ENCODE measurements at places on chromosomes 13 and 19. TPM values are rescaled to one million over a fixed set of nuclear protein-coding genes. Genes with fewer than 3 reads are reported as not detected.

DNA sequence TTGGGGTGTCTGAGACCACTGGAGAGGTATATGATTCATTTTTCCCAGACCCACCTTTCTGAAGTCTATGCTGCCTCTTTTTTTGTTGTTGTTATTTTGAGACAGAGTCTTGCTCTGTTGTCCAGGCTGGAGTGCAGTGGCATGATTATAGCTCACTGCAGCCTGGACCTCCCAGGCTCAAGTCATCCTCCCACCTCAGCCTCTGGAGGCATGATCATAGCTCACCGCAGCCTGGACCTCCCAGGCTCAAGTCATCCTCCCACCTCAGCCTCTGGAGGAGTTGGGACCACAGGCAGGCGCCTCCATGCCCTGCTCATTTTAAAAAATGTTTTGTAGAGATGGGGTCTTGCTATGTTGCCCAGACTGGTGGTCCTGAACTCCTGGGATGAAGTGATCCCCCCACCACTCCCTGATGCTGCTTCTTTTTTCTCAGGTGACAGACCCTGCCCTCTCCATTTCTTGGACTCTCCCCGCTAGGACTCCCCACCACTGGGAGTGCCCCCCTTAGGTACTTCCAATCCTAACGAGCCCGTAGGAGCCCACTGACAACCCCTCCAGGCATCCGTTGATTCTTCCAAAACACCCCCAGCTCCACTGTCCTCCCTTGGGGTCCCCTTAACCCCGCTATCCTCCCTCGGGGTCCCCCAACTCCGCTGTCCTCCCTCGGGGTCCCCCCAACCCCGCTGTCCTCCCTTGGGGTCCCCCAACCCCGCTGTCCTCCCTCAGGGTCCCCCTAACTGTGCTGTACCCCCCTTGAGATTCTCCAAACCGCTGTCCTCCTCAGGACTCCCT, 45.4 kb downstream of the ARHGEF18 start:
- DNase-seq: peak; percentile 44

GRCh38 chr13:57438072-57438471, 193.5 kb upstream of the PCDH17 start:
- no peak for DNase-seq

DNA sequence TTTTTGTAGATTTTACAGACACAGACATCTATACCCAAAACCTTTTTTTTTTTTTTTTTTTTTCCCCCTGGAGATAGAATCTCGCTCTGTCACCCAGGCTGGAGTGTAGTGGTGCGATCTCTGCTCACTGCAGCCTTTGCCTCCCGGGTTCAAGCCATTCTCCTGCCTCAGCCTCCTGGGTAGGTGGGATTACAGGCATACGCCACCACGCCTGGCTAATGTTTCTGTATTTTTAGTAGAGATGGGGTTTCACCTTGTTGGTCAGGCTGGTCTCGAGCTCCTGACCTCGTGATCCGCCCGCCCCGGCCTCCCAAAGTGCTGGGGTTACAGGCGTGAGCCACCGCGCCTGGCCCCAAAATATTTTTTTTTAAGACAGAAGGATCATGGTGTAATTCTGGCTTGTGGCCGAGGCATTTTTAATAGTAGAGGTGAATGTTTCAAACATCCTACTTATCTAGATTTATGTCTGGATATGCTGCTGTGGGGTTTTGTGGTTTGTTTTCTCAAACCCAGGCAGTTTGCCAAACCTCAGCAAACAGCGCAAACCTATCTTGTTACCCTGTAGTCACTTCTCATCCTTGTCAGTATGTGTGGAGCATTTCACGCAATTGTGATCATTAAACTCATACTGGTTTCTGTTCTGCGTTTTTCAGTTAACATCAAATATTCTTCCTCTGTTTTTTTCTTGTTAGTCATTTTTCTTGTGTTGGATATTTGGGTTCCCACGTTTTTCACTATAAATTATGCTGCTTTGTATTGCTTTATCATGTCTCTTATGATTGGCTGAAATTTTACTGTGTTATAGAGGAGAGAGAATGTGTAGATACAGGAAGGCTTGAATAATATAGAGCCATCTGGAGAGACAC, 36.2 kb upstream of the GARRE1 start:
- peak; percentile 81 for DNase-seq

DNA sequence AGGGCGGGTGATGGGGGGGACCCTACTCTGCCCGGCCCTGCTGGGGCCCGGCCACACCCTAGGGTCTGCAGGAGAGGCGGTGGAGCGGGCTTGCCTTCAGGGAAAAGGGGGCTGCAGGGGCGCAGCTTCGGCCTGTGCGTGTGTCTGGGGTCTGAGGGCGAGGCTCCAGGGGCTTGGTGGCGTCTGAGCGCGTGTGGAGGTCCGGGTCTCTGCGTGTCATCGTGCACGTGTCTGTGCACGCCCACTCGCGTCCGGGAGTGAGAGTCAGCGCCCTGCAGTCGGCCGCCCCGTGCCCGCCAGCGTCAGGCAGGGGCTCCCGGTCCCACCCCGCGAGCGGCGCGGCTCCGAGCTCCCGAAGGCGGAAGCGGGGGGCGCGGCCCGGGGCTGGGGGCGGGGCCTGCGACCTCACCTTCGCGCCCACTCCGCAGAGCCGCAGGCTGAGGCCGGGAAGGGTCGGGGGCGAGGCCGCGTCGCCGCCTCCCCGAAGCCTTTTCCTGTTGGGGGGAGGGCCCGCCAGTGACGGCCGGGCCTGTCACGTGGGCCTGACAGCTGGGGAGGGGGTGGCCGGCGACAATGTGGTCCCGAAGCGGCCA, at the start of gene ARHGAP45:
TSS of gene ARHGAP45 (plus strand) at position 420 of the 593 bp plus-strand sequence. CDS start 239 bp downstream, outside the sequence.
- no peak for DNase-seq

DNA sequence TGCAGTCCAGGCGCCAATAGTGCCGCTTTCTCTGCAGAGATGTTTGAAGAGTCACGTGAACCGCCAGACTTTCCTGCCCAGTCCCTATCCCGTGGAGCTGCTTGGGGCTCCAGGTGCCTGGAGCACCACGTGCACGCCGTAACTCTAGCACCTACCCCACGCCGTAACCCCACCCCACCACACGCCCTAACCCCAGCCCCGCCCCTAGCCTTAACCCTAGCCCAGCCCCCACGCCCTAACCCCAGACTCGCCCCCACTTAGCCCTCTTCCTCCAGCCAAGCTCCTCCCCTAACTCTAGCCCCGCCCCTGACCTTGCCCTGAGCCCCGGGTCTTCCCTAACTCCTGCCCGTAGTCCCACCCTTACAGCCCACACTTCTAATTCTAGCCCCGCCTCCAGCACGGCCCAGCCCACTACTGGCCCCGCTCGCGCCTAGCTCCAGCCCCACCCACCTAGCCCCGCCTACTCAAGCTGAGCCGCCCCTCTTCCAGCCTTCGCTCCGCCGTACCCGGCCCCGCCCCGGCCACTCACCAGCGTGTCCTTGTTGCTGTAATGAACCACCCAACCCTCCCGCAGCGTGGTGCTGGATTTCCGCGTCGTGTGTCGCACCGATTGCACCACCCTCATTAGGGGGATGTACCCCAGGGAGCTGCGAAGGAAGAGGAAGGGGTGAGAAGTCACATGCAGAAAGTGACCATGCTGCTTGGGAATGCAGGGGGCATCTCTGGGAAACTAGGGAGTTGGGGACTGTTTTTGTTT, 19.5 kb downstream of the PRKD2 start:
- DNase-seq: no peak

GRCh38 chr19:49936549-49936948, 7.2 kb upstream of the NUP62 start:
- no peak for DNase-seq

DNA sequence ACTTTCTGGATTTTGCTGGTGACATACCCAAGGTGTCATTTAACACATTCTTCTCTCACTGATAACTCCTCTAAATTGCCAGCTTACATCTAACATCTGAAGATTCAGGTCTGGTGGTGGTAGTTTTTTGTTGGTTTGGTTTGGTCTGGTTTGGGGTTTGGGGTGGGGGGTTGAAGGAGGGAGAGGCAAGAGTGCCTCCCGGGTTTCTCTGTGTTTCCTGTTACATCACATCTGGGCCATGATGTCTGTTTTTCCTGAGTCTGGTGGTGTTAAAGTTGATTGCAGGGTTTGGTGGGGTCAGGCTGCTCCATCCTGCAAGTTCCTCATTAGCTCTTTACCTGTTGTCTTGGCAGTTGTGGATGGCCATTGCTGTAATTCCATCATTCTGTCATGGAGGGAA, 155.8 kb upstream of the UBL3 start:
- no peak for DNase-seq

GRCh38 chr13:19622193-19622592, 11.3 kb upstream of the MPHOSPH8 start:
- no peak for DNase-seq

DNA sequence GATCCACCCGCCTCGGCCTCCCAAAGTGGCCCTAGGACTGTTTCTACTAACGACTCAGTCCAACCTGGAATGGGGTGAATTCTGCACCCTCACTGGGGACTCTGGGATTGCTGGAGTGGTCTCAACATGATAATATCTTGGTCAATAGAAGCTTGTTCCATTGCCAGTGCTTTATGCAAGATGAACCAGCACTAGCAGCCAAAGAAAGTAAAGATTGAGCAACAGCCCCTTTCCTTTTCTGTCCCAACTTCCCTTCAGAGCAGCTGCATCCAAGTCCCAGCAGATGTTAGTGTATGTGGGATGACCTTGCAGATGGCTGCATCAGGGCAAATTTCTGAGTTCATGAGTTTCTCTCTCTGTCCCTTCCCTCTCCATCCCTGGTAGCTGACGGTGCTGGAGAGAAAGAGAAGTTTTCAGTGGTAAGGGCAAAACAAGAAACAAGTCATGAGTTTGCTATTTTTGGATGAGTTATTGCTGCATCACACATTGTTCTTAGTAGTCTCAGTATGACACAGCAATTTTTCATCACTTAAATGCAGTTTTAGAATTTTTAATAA, 183.6 kb upstream of the EDNRB start:
- no peak for DNase-seq

DNA sequence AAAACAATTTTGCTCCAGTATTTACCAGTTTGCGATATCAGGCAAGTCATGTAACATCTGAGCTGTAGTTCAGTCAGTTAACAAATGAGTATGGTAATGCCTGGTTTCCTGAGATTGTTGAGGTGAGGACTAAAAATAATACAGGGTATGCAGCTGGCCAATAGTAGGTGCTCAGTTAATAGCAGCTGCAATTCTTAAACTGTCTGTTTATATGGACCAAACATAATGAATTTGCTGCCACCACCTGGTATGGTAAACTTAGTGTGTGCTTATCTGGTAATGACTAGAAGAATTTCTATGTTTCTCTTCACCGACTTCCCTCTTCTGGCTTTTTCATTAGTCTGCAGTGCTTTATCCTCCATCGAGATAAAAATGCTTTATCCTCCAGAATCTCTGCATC, 9.1 kb downstream of the ZMYM2 start:
- DNase-seq: no peak

DNA sequence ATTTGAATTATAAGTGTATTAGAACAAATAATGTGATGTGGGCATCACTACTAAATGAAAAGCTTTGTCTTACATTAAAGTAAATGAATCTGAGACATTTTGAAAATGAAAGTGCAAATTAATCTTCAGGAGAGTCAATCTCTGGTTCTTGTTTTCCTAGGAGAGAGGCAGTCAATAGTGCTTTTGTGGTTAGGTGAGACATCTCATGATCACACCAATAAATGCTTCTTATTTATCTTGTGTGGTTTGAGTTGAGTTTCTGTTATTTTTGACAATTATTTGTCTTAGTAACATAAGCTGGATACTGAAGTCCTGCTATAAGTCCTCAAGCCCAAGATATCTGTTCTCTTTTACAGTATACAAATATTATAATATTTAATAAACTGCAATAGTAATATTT, 1378.0 kb upstream of the PCDH9 start:
- DNase-seq: no peak

DNA sequence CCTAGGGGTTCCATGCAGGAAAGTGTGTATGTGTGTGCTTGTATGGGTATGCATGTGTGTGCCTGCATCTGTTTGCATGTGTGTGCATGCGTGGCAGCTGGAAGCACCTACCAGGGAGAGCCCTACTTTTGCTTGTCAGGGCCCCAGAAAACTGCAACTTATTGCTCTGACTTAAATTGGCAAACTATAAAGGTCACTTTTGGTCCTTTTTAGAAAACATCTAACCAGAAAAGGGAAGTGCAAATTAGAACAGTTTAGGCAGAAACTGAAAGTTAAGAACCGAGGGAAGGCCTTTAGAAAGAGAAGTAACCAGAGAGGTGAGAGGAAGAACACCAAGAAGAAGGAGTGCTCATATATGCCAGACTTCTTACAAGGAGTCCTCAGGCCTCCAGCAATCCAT, 32.5 kb downstream of the DLEU7 start:
- DNase-seq: no peak

- no peak for DNase-seq
Measured at GRCh38 chr19:54661846-54662481, 821 bp upstream of the LILRB4 start.

Gene ZNF99
- total RNA-seq: not detected

Gene RCBTB1
- total RNA-seq: 10.3 TPM

Gene IRS2
- total RNA-seq: 6.0 TPM

Gene APOC4
- total RNA-seq: not detected

Gene KLK3
- total RNA-seq: not detected

Gene ZNF540
- not detected for total RNA-seq

Gene KCNN4
- total RNA-seq: 5.1 TPM

Gene APOE
- total RNA-seq: 1.7 TPM

Gene PGLYRP2
- total RNA-seq: not detected
